ENCODE measurements at places on chromosomes 6 and 20.
A peak's percentile ranks its signal among the peaks of the same experiment; 100 is the strongest.

DNA sequence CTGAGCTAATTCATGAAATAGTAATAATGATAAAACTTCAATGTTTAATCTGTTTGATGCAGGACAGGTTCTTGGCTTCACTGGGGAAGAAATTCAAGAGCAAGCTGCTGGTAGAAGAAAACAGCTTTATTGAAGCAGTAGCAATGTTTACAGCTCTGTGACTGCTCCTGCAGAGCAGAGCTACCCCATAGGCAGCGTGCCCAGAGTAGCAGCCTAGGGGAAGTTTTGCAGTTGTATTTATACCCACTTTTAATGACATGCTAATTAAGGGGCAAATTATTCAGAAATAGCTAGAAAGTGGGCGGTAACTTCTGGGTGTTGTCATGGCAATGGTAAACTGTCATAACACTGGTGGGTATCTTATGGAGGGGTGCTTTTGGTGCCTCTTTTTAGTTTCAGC is 518.0 kb downstream of the RFPL4B start:
- no peak for DNase-seq

- no peak for DNase-seq
These were observed 36.7 kb downstream of the USP45 start for GRCh38 chr6:99478483-99478882.

GRCh38 chr6:70231311-70231710 is 71.6 kb downstream of the COL9A1 start:
- no peak for DNase-seq

DNA sequence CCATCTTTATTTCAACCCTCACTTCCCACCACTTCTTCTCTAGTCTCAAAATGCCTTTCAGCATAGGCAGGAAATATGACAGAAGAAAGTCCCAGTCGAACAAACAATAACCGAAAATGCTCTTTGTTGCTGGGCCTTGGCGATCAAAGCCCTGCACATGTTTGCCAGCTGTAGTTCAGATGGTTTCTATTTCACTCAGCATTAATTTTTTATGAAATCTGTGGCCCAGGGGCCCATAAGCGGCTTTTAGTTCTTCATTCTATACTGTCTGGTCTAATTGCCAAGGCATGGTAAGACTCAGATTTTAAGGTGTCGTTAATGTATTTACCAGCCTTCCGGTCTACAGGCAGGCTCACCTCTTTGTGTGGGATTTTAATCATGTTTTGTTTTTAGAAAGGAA is 10.9 kb upstream of the F13A1 start:
- no peak for DNase-seq

- DNase-seq: peak; percentile 7
These were observed 58.8 kb upstream of the MOCS1 start for GRCh38 chr6:39992861-39993622.

DNA sequence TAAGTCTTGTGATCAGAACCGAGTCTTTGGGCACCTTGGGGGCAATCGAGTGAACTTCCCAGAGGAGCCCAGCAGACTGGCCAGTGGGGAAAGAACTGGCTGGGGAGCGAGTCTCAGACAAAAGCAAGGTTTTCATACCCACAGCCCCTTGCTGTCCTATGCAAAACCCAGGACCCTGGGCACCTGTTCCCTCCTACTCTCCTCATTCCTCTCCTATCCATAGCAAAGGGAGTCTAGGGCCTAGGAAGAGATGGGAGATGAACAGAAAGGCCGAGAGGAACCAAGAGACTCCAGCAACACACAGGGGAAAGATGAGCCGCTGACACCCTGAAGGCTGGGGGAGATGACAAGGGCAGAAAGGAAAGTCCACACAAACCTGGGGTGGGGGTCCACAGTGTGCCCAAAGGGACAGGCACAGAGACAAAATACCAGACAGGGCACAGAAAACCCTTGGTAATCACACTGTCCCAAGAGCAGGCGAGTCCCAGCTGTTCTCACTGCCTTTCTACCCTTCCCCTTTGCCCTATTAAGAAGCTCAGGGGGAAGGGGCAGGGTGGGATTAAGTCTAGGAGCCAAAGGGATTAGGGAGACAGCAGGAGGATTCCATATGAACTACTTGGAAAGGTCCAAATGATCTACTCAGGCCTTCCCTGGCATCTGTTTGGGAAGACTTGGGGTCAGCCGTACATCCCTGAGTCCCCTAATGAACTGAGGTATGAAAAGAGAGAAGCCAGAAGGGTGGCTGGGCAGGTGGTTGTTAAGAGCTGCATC is 6.5 kb downstream of the PPP1R18 start:
- no peak for DNase-seq

DNA sequence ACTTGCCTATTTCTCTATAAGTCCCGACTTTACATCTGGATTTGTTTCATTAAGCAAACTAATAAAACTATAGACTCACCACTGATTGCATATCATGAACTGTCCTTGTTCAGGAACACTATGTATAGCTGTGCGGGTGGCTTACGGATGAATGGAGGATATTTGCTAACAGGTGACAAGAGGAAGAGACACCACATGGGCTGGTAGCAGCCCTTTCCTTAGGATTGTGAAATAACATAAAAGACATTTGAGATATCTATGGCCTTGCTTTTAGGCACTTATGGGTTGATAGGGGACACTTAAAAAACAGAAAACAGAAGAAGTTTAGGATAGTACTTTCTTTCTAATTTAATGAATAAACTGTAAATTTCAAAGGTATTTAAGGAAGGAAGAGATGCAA is 5.0 kb upstream of the CAP2 start:
- no peak for DNase-seq

- no peak for DNase-seq
These were observed 577.9 kb downstream of the TFAP2B start for GRCh38 chr6:51396583-51396982.

DNA sequence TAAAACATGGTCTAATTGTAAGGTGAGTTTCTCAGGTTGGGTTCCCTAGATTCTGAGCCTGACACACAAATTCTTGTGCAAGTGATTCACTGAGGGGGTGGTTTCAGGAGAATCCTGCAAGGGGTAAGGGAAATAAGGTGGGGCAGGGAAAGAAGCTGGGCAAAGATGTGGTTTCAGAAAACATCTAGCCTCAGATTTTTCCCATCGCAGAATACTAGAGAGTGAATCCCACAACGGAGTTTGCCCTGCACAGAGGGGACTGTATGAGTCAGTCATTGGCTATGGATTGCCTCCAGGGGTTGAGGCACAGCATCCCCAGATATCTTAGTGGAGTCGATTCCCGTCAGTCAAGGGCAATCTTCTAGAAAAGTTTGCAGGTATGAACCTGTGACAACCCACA is 65.2 kb downstream of the PRL start:
- DNase-seq: no peak

- no peak for DNase-seq
These were observed 173.0 kb upstream of the FERMT1 start for GRCh38 chr20:6295867-6296256.

GRCh38 chr6:10237298-10238038 is 177.4 kb downstream of the TFAP2A start:
- no peak for DNase-seq

DNA sequence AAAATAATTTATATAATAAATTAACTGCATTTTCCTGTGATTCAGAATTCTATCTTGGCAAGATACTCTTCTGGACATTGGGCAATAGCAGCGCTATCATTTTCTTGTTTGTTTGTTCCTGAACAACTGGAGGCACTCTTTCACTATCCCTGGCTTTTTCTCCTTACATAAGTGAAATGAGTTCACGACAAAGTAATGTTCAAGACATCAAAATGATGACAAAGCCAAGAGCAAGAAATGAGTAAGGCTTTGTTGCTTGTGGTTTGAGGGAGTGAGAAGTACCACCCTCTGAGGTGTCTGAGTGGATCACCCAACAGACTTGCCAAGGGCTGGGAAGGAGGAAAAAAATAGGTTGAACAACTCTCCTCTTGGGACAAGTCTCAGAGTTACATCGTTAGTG is 466.6 kb upstream of the JAG1 start:
- DNase-seq: no peak

DNA sequence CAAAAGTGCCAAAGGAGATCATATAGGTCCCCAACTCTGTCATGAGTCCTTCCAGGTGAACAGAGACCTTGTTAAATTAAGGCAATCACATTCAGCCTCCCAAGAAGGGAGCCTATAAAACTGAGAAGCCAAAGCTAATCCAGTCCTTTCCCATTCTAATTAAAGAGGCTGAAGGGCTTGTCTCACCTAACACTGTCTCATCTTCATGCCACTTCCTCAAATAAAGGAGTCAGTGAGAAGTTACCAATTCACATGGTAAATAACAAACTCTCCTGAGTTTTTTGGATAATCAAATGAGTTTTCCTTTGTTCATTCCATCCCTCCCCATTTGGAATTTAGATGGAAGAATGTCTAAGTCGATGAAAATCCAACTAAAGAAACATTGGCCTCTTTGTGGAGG is 242.8 kb downstream of the UST start:
- DNase-seq: no peak

DNA sequence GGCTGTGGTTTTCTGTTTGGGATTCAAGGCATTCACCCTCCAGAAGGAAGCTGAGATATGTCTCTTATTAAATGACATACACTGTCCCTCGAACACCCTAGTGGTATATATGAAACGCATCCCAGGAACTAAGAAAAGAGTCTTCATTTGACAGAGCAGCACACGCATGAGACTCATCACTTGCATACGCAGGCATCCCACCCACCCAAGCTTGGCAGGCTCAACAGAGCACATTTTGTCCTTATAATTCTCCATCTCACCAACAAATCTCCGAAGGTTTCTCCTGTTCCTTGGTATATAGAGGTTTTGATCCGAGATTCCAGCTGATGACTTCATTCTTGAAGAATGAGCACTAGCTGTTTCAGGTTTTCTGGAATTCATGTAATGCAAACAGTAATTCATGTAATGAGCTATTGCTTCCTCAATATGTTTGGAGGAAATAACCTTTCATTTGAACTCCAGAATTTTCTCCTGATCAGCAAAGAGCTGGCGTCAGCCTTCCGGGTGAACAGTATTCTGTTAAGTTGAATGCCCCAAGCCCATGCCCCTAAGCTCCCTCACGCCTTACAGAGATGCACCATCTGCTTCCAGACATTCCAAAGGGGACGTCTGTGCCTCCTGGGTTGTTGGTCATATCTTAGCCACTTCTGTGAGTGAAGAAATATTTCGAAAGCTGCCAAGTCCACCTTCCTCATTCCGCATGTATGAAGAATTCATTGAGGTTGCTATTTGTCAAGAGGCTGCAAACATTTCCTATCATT is 66.0 kb upstream of the CDH4 start:
- peak; percentile 24 for DNase-seq

DNA sequence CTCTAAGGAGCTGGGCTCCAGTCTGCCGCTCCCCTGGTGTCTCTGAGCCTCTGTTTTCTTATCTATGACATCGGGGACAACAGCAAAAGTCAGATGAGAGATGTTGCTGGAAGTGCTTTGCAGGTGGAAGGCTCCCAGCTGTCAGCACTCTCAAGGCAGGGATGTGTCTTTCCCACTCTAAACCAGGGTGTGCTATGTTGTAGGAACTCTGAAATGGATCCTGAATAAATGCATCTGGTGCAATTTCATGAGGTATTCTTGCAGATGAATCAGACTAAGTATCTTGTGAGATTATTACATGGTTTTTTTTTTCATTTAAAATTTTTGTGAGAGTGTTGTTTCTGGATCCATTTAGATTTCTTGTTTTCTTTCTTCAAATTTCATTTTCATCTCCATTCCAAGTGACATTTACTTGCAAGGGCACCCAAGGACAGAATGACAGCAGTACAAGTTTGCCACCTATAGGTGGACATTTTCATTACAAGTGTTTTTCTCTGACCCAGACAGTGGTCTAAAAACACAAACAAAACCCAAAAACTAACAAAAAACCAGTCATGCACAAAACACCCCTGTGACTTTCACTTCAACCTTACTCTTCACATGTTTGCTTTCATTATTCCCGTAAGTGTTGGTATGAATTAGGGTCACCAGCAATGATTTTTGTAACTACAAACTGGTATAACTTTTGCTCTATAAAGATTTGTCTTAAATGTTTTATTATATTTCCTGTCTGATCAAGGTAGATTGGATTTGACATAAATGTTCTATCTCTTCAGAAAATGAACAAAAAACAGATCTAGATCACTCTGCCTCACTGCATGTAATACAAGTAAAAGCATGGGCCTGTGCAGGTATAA is 14.7 kb upstream of the SIM1 start:
- DNase-seq: peak; percentile 55

DNA sequence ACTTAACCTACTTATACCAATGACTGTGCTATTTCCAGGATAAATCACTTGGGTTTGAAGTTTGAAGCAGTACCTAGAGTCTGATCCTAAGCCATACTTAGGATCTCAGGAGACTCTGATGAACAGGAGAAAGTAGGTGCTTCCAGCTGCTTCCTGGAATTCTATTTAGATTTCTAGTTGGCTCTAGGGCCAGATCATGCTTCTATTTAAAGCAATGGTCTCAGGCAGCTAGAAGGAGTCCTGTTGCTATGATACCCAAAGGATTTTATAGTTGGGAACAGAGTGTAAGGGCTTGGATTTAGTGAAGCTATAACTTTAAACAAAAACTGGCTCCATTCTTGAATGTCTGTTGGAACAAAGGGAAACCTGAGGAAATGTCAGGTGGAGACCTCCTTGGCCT is 52.4 kb upstream of the TINAG start:
- DNase-seq: no peak
